Hair follicular keratinocyte (primary cell): ENCODE measurements at places on chromosomes 4 and X. TPM values are rescaled to one million over a fixed set of nuclear protein-coding genes. Genes with fewer than 3 reads are reported as not detected.

ASMT gene
- not detected in 2 replicates for total RNA-seq

MTHFD2L gene
- 17.2 and 25.2 TPM in 2 replicates for total RNA-seq

EDA2R gene
- total RNA-seq, result 2.0 and 3.2 TPM in 2 replicates

AADAT gene
- total RNA-seq, result 3.1 and 4.7 TPM in 2 replicates

LEF1 gene
- total RNA-seq, result 2.5 and 3.3 TPM in 2 replicates

SMIM10 gene
- total RNA-seq, result 0.27 TPM in 1 of 2 replicates, not detected in the other

TRIM60 gene
- not detected in 2 replicates for total RNA-seq

ADAMTS3 gene
- 0.08 and 0.30 TPM in 2 replicates for total RNA-seq

SLC4A4 gene
- total RNA-seq, result 0.46 and 0.86 TPM in 2 replicates

PNMA6F gene
- not detected in 2 replicates for total RNA-seq

SH3BGRL gene
- total RNA-seq, result 40.6 and 65.4 TPM in 2 replicates
